ENCODE measurements at places on chromosomes 2 and 18.

DNA sequence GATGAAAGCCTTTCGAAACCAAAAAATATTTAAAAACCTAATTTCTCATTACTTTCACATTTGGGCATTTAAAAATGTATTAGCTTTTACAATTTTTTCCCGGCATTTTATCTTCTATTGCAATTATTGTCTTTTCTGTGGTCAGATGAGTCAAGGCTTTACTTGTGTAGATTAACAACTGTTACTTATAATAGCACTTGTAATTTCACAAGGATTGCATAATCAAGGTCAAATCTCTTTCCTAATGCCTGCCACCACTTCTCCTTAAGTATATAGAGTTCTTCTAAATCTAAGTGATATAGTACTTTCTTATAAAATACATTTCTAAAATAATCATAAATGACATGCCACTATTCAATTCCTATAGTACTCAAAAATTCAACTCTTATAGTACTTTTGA is 67.2 kb downstream of the SLC8A1 start:
- DNase-seq: no peak

- DNase-seq: no peak
Measured at GRCh38 chr2:13121096-13121495, 404.4 kb downstream of the TRIB2 start.

DNA sequence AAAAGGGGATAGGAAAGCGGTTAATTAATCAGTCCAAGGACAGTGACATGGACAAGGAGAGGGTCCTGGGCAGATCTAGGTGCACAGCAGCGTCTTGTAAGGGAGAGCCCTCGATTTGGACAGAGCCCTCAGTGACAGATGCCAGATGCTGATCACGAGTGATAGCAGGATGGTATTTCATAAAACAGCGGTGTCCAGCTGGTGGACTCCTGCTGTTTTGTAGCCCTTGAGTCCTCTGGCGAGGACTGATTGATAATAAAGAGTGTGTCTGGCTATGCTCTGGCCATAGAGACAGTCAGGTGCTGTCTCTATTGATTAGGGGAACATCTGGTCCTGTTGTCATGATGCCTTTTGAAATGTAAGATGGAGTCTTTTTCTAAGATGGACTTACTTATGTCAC is 180.7 kb downstream of the NCK2 start:
- no peak for DNase-seq

GRCh38 chr2:217641960-217642359 is 360.8 kb downstream of the TNS1 start:
- DNase-seq: no peak

DNA sequence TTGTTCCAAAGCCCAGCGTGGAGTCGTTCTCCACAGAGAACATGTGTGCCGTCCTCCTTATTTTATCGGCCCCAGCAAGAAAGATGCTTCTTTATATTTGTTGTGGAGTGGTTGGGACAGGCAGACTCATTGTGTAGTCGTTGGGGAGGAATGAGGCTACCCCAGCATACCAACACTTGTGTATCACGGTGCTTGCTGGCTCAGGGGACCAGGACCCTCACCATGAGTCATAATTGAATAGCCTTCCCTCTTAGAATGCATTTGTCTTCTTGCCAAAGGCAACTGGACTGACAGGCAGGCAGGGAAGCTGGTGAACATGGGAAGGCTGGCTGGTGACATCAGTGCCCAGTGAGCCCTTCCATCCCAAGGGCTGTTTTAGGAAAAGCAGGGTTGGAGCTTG is 4.7 kb downstream of the CAPN10 start:
- DNase-seq: no peak

DNA sequence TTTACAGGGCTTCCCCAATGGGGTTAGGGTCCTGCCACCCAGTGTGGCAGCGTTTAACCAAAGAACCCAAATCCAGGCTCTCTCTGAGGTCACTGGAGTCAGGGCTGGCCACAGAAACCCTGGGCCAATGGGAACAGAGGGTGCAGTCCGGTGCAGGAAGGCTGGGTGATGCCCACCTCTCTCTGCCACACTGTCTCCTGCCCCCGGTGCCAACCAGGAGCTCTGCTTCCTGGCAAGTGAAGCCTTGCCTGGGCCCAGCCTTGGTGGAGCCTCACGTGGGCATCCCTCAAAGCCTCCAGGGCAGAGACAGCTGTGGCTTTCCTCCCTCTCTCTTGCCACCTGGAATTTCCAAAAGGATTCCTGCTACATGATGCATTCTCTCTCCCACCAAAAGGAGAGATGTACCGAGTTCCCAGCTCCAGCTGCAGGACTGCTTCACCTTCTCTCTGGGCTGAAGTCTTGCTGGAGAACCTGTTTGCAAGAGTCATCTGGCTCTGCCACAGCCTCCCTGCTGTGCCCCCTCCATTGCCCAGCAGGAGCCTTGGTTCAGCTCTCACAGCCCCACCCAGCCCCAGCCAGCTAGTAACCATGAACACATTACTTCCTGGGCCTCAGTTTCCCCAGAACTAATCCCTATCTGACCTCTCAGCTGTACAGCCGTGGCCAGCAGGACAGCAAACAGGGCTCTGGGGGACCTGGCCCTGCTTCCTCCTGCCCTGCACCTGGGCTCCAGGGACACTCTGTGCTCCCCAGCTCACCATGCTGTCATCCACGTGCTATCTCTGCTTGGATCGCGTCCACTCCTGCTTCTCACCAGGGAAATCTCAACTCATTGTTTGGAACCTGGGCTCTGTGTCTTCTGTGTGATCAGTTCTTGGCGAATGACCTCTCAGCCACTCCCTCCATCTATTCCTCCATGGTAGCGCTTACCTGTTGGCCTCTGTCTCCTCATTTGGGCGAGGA is 43.4 kb downstream of the KCNF1 start:
- no peak for DNase-seq

- DNase-seq: no peak
Measured at GRCh38 chr2:167140330-167140729, 252.1 kb downstream of the XIRP2 start.

- no peak for DNase-seq
Measured at GRCh38 chr2:198040835-198041234, 236.4 kb downstream of the PLCL1 start.

DNA sequence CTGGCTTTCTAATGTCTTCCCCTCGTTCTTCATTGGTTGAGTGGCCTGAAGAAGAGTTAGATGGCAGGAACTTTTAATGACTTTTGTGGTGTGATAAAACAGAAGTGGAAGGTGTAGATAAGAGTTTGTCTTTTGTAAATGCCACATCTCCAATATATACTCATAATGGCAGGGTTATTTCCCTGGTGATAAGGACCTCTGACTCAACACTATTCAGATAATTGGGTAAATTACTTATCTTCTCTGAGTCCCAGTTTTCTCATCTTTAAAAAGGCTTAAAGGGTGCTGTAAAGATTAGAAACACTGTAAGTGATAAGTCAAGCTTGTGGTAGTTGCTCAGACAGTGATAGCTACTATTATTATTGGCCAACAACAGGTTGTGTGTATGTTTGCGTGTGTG is 9.5 kb downstream of the KLHL14 start:
- no peak for DNase-seq

DNA sequence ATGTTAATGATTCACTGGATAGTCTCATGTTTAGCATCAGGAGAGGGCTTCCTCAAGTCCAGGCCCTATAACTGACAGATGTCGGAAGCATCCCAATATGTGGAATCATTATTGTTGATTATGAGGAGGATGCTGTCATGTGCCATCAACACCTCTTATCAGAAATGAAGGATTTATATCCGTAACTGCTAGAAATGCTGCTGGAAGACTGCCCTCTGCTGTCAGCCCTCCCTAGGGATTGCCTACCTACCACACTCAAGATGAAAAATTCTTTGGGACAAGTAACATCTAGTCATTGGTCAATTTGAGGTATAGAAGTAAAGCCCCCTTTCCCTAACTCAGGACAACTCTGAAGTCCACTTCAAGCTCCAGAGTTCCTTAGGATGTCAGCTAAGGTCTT is 1166.5 kb upstream of the NXPH2 start:
- no peak for DNase-seq

DNA sequence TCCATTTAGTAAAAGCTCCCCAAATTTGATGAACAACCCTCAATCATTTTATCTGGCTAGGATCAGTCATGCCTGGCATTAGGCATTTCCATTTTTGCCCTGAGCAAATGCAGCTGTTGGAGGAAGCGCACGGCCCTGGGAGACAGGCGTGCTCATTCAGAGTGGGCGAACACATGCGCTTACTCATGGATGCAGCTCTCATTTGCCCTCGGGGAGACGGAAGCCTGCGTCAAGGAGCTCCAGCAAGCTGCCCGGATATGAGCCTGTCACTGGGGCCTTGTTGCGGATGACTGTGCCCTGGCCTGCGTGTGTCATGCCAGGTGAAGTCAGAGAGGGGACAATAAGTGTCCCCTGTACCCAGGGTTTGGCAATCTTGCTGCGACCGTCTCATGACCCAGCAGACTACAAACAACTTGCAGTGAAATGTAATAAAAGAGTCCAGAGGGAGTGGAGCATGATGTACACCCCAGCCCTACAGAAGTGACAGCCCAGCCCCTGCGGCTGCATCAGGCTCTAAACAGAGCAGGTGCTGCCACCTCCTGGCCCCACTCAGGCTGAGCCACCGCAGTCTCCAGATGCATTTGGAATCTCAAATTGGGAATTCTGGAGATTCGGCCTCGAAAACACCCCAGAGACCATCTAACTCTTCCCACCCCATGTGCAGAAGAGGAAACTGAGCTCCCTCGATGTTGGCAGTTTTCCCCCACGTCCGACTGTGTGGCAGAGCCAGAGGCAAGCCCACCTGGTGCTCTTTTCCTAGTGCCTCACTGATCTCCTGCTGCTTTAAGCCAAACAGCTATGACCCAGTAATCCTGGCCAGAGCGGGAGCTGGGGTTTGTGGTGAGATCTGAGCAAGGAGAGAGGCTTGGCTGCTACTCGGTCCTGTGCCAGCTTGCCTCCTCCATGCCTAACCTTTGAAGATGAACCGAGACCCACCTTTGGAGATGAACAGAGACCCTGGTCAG is 105.0 kb upstream of the ALK start:
- no peak for DNase-seq

- no peak for DNase-seq
Measured at GRCh38 chr2:28610583-28611201, 114.8 kb downstream of the PLB1 start.

GRCh38 chr2:238879621-238880377 is 31.9 kb downstream of the TWIST2 start:
- DNase-seq: no peak

DNA sequence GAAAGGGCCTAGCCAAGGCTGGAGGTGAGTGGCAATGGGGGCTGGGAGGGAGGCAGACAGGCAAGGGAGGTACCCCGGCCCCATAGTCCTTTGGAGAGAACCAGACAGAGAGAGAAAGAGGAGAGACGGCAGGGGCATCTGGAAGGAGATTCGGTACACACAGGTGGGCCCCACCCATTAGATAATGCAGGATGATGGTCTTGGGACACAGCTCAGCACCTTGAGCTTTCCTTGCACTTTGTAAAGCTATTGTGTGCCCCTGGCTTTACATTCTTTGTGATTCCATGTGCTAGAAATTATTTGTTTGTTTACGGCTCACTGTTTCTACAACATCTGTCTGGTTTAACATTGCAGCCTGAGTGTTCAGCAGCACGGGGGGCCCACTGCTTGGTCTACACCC is 83.1 kb downstream of the CTAGE1 start:
- DNase-seq: no peak

DNA sequence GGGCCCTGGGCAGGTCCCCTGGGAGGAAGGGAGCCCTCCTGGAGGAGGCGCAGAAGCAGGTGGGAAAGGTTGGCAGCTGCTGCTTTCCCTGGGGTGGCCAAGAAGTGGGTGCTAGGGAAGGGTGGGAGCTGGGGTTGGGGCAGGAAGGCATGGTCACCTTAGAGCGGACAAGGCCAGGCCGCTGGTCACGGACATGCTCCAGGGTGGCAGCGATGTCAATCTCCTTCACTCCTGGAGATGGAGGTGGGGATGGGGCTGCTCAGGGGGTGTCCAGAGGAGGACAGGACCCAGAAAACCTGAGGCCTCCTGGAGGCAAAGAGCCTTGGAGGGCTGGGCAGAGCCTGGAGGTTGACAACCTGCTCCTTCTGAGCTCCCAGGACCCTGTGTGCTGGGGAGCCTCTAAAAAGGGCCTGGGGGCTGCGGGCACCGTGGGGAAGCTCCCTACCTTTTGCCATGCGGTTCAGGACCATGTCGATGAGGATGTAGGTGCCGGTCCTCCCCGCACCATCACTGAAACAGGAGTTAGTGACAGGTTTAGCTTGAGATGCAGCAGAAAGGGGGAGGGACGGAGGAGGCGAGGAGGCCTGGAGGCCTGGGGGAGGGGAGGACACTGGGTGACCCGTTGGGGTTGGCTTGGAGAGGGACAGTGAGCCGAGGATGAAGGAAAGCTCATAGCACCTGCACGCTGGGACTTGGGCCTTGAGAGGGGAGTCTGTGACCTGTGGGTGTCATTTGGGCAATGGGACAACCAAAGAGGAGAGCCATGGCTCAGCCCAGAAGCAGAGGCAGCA is 11.4 kb downstream of the DNAJB2 start:
- no peak for DNase-seq

DNA sequence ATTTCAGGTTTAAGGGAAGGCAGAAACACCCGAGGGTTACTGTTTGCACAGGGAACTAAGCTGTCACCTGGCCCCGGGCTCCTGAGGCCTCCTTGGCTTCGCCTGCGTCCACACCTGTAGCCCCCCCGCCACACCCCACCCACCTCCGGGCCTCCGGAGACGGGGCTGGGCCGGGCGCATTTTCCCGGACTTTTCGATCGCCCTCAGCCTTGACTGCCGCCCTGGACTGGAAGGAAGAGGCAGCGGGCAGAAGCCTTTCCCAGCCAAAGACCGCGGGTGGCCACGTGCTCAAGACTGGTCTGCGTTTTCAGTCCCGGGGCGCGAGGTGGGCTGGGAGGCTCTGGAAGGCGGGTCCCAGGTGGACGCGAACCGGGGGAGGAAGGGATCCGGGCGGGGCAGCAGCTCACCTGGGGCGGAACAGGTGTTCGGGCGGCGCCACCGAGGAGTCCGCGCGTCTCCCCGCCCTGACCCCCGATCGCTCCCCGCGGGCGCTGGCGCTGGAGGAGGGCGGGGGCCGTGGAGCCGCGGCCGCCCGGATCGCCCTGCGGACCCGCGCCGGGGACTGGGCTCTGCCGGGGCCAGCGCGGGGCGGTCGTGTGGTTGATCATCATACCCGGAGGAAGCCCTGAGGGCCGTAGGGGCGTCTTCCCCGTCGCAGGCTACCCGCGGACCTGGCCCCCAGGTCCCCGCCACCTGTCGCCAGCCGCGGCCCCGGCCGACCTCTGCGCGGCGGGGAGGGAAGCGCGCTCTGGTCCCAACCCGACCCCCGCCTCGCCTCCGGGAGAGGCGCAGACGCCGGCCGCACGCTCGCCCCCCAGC is 3.2 kb downstream of the ID2 start:
- no peak for DNase-seq

GRCh38 chr2:190469771-190470170 is 61.6 kb downstream of the MFSD6 start:
- DNase-seq: no peak

Measured in Jurkat, Clone E6-1 (cell line).